ENCODE measurements at places on chromosomes 13 and 19. TPM values are rescaled to one million over a fixed set of nuclear protein-coding genes. Genes with fewer than 3 reads are reported as not detected.

Gene UQCR11
- total RNA-seq, result 177 TPM

Gene ZNF763
- total RNA-seq, result not detected

Gene ZNF112
- total RNA-seq, result 1.9 TPM

Gene APOE
- 11.7 TPM for total RNA-seq

Gene TMPRSS9
- total RNA-seq, result not detected

Gene TNNI3
- total RNA-seq, result 7.9 TPM

Gene NLRP7
- total RNA-seq, result 0.05 TPM

Gene PRDX2
- 0.54 TPM for total RNA-seq

Gene WDR87
- not detected for total RNA-seq

Gene ATXN8OS
- total RNA-seq, result not detected

Gene CERS1
- 5.6 TPM for total RNA-seq

Gene POSTN
- total RNA-seq, result 0.08 TPM

Gene PPM1N
- 9.0 TPM for total RNA-seq

Gene SLC10A2
- not detected for total RNA-seq

Gene CRTC1
- total RNA-seq, result 3.5 TPM

Gene IFNL1
- 0.10 TPM for total RNA-seq

Gene ZGLP1
- 1.9 TPM for total RNA-seq

Gene ONECUT3
- not detected for total RNA-seq

Data from A549 treated with Hydrocortisone at 1 μM for 4 hours (cell line).